ENCODE measurements at places on chromosomes 4 and X.
A peak's percentile ranks its signal among the peaks of the same experiment; 100 is the strongest.

DNA sequence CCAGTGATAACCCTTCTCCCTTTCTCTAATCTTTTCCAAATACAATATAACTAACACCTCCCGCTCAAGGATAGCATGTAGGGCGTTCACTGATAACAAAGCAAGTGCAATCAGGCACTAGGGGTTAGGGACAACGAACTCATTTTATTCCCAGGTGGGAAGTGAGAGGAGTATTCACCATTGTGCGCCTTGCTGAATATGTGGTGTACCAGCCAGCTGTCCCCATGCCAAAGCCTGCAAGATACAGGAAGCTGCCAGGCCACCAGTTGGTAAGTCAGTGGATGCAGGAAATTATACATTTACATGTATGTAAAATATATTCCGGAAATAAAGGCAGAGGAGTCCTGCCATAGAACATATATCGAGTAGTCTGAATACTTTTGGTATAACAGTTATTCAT, 6.3 kb upstream of the HPRT1 start:
- peak; percentile 58 for DNase-seq

- peak; percentile 51 for DNase-seq
These were observed 7.8 kb upstream of the SH3TC1 start for GRCh38 chr4:8191136-8191747.

- no peak for DNase-seq
These were observed 146.0 kb downstream of the PJA1 start for GRCh38 chrX:69019073-69019890.

GRCh38 chr4:113760094-113760794, 1.3 kb downstream of the CAMK2D start:
- DNase-seq, result peak; percentile 45

DNA sequence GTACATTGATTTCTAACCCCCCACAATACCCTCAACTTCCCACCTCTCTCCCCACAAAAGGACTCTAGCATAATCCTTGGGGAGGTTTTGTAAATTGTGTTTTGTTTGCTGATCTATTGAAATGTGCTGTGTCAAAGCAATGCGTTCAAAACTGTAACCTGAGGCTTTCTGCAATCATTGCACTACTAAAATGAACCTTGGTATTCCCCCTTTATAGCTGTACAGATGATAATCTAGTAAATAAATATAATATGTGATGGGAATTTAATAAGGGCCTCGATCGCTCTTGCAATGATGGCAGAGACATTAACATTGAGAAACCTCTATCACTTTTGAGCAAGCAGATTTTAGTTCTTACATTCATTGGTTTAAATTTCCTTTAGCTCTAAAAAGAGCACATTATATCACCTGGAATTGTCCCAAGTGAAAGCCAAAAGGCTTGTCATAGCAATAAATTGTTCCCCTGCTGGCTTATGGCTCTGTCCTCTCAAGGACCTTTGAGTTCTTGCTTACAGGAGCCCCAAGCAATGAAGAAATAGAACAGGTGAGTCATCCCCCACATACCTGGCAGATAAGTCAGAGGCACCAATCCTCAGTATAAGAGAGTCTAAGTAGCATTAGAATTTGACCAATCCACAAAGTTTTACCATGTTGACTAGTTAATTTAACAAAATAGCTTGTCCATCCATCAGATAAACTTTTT, 18.4 kb upstream of the ACE2 start:
- peak; percentile 11 for DNase-seq
